ENCODE measurements at places on chromosomes 2 and 18.

DNA sequence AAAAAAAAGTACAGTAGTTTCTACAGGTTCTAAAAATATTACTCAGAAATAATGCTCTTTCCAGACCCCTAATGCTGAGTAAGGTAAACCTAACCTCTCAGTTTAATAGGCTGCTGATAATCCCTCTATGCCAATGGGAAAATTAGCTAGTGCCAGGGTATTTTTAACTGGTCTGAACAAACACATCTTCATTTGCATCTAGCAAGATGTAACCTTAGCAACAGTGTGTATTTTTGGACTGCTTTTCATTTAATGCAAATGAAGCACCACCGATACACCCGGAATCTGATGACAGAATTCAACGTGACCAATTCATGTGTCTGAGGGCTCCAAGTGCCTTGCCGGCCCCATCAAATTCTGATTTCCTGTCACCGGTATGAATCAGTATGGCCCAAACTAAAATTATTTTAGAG, 47.4 kb upstream of the CYRIA start:
- DNase-seq: no peak

- DNase-seq: peak; percentile 63
Measured at GRCh38 chr2:196176142-196176738, 4.9 kb upstream of the STK17B start.

DNA sequence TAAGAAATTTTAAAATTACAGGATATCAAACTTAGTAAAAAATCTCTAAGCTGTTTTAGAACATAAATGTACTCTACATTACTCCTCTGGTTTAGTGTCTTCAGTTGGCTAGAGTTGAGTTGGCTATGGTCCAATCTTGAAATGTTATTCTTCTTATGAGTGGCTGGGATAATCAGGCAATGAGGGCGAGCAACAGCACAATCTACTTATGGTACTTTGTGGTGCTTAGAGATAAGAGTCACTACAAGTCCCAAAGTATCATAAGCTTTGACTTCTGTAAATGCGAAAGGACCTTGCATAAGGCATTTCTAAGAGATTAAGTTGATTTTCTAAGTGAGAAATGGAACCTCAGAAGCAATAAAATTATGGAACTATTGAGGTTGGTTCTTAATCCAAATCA, 361.7 kb downstream of the GPD2 start:
- no peak for DNase-seq

DNA sequence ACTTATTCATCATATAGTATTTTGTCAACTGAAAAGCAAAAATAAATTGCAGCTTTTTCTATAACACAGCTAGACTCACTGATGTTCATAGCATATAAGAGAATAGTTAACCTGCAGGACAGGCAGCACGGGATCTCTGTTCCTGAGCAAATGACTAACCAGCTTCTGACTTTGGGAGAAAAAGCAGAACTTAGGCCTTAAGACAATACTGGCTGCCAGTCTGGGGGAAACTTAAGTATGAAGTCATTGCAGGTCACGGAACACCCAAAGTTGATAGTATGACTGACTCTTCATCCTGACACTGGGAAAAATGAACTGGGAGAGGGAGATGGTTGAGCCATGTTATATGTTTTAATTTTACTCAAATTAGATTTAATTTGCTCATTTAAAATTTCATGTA, 113.0 kb downstream of the DPP4 start:
- DNase-seq: no peak

- DNase-seq: no peak
Measured at GRCh38 chr2:47892338-47892730, 14.0 kb downstream of the FBXO11 start.

DNA sequence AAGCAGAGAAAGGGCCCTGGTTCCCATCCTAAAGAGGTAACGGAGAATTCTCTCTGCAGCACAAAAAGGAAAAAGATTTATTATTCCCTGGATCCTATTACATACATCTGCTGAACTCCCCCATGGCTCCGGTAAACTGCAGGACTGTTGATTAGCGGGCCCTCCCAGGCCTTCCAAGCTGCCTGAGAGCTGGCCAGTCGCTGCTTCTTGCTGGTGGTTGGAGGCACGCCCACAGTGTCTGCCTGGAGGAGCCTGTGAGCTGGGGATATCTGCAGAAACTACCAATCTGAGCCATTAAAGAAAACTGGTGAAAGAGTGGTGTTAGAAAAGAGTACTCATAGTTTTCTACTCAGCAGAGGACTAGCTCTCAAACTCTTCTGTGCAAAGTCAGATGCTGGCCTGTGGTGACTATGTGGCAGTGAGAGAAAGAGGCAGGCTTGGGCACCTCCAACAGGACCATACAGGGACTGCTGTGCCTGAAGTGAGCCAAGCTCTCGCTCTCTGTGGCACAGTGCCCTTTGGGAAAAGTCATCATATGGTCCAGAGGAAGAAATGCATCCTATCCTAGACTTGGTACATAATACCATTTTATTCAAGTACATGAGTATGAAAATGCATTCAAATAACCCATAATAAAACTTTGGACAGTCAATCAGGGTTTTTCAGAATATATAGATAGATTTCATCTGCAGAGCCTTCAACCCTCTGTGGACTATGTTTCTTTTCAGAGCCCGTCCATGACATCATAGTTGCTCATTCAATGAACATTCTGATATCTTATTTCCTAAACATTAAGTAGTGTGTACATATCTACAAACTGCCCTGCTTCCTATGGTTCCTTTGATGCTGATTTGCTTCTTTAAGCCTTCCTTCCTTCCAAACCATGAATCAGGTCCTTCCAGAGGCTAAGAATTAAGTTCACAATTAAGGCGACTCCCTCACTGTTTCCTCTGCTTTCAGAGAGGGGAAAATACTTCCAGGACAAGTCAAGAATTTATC, 242.0 kb upstream of the LYPD1 start:
- DNase-seq: no peak

DNA sequence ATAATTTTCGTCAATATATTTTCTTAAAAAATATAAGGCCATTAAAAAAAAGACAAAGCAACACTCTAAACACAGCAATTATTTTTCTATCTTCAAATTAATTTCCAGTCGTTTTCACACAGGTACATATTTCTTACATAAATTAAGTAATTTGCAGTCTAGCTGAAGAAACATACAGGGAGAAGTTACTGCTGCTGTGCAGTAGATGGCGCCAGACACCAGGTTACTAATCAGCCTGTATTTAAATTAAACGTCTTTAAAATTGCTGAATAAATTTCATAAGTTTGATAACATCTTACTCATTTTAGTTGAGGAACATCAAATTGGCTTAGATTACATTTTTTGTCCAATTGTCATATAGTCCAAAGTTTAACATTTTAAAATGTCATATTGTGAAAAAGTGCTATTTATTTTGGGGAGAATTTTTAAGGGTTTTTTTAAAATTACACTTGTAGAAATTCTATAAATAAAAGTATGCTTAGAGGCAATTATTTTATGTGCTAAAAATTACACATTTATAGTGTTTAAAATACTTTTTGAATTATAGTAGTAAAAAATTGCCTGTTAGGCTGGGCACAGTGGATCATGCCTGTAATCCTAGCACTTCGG, 88.4 kb downstream of the PMAIP1 start:
- peak; percentile 8 for DNase-seq

- DNase-seq: no peak
Measured at GRCh38 chr18:63972002-63972376, 2.1 kb downstream of the SERPINB8 start.

- no peak for DNase-seq
Measured at GRCh38 chr2:84257831-84258230, 201.2 kb downstream of the SUCLG1 start.

DNA sequence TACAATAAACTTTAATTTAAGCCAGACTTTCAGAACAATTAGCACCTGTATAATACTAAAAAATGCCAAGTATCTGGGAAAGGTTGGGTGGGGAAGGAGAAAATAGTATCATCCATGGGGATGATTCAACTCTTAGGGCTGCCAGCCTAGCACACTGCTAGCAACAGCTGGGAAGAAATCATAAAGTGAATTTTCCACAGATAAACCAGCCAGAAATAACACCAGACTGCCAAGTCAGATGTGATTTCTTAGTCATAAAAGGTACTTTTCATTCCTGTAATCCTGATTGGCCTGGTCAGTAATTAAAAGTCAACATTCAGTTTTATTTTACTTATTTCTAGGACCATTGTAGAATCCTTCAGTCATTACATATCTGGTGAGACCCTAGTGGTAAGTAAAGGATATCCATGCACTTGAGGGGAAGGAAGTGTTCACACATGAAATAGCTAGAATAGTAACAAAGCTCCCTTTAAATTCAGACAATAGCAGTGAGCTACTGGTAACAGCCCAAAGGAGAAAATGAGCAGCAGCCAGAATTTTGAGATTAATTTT, 59.4 kb downstream of the LIMS1 start:
- no peak for DNase-seq

DNA sequence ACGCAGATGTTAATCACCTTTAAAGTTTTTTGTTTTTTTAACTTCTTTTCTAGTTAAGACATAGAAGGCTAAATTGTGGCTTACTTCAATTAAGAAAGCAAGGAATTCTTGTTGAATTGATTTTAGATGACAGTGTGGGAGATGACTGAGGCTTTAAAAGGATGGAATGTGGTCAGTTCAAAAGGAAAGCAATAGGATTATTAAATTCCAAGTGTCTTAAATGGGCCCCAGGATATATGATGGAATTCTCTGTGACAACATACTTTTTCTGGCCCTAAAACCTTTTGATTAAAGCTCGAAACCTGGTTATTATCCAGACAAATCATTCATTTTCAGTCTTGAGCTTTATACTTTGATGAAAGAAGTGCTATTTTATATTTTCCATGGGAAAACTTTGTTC, 179.0 kb upstream of the TMEFF2 start:
- no peak for DNase-seq

- no peak for DNase-seq
Measured at GRCh38 chr2:95700519-95700918, 108.7 kb downstream of the TRIM43 start.

GRCh38 chr18:74255131-74255616, 36.6 kb downstream of the CYB5A start:
- no peak for DNase-seq

GRCh38 chr2:160432633-160433032, 61.0 kb downstream of the RBMS1 start:
- no peak for DNase-seq

DNA sequence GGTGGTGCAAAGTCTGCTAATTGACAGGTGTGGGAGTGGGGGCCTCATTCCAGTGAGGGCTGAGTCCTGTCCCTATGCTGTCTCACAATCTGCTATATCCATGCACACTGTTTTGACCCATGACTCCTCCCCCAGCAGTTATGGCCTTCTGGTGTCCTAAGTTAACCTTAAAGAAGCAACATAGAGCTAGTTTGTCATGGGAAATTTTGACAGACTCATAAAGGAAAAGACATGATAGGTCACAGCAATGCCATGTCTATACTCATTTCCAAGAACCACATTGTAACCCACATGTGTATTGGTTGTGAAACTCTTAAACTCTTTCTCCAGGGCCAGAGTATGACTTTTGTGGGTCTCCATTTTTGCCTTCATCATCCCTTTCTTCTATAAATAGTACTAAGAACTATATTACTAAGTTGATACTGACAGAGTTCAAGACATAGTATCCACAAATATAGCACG, 78.2 kb upstream of the SLC1A4 start:
- no peak for DNase-seq

GRCh38 chr18:55996717-55997116, 408.7 kb upstream of the TCF4 start:
- no peak for DNase-seq

DNA sequence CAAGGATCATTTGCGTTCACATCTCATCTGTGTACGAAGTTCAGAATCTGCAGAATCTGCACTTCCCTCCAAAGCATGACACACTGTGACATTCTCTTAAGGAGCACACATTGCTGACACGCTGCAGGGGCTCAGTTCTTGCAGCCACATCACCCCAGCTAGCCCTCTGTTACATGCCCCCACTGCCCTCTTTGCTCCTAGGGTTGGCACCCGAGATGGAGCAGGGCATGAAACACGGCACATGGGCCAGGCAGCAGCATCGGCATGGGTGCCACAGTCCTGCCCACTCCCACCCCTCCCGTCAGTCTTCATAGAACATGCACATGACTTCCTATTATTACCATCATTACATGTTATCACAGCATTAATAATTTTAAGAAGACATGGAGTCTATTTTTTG, 76.4 kb downstream of the COL6A3 start:
- DNase-seq: no peak

- no peak for DNase-seq
Measured at GRCh38 chr2:231992888-231993287, 31.4 kb downstream of the DIS3L2 start.

DNA sequence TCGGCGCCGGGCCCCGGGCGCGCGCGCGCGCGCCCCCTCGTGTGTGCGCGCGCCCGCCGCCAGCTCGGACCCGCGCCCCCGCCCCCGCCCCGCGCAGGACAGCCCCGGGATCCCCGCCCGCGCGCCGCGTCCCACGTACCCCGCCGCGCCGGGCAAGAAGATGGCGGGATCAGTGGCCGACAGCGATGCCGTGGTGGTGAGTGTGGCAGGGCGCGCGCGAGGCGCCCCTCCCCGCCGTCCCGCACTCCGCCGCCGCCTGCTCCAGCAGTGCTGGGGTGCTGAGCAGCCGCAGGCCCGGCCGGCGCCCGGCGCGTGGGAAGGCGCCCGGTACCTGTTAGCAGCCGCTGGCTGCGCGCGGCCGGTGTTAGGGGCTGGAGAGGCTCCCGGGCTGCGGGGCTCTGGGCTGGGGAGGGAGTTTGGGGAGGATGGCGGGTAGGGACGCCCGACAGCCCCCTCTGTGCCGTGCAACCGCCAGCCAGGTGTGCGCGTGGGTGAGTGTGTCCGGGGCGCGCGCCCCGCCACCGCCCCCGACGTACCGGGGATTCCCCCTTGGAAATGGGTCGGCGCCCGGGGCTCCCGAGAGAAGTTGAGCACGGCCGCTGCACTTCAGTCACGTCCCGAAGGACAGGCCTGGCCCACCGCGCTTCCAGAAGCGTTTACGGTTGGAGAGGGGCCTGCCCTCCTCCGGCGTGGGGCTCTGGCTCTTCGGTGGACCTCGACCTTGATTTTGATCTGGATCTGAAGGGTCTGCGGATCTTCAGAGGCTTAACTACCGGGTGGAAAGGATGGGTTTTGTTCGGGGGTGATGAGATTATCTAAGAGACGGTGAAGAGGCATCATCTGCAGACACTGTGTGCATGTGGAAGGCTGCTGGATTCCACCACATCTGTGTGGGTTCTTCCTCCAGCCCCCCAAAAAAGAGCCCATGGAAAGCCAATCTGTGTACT, 697 bp downstream of the LGALSL start:
- no peak for DNase-seq

GRCh38 chr2:112253261-112253815, 1.5 kb downstream of the ZC3H8 start:
- DNase-seq: no peak

DNA sequence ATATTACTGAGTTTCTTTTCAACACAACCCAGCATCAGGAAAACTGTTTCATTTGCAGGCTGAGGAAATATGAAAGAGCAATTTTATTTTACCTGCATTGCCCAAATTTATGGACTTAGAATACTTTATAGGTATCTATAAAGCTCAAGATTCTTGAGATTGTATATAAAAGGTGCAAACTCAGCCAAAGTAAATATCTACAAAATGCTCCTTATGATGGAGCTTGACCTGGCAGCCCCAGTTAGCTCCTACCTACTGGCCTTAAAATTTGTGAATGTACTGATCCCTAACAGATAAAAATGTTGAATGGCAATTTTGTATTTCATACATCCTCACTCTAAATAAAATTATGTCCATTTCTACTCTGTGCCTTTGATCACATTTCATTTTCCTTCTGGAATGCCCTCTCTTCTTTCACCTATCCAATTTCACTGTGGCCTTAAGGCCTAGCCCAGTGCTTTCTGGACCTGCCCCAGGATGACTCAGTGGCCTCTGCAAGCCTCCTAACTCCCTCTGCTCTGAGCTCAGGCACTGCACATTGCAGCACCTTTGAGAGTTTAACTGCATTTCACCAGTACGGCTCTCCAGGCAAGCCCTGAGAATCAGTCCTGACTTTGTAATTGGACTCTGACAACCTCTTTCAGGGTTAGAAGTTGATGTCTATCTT, 125.9 kb downstream of the ANTXR1 start:
- no peak for DNase-seq
